ENCODE measurements at places on chromosomes 1 and 21.

DNA sequence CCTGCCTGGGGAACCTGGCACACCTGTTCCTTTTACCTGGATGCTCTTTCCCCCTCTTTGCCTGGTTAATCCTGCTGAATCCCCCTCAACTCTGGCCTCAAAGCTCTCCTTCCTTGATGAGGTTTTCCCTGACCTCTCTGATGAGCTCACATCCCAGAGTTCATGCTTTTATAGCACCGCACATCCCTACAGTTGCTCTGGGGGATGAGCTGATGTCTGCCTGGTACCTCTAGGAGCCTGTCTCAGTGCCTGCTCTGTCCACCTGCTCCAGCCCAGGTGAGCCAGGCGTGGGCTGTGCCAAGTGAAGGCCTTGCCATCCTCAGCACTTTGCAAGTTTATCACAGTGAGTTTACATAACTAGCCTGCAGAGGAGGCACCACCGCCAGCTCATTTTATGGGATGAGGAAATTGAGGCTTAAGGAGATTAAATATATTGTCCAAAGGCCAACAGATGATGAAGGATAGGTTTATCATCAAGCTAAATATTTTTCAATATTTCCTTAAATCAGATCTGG is 58.6 kb upstream of the TMPRSS2 start:
- no peak for DNase-seq

DNA sequence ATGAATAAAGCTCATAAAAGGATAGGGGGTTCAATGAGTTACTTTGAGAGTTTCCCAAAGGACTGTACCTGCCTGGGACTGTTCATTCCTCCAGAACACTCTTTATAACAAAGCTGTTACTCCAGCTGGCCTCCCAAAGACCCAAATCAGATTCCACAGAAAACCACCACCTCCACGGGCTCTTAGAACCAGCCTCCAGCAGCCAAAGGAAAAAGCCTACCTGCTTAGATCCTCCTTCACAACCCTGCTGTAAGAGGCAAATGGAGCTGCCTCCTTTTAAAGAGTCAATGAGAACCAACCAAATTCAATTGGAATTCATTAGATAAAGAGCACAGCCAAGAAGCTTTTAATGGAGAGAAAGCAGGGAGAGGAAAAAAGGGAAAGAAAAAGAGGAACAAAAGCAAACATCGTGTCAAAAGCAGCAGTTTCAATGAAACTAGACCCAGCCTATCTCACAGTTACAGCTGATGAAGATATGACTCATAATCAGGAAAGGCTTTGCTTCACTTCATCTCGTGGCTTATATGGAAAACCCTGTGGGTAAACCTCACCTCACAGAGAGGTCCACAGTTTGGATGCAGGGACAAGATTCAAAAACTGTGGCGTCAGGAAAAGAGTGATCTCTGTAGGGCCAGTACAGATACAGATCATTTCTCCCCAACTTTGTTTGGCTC is 27.8 kb upstream of the FMO4 start:
- DNase-seq = no peak

- DNase-seq = no peak
Observed at GRCh38 chr1:198917226-198917625, 278.4 kb downstream of the PTPRC start.

GRCh38 chr1:65424573-65424889 is 4.1 kb downstream of the LEPR start:
- no peak for DNase-seq

DNA sequence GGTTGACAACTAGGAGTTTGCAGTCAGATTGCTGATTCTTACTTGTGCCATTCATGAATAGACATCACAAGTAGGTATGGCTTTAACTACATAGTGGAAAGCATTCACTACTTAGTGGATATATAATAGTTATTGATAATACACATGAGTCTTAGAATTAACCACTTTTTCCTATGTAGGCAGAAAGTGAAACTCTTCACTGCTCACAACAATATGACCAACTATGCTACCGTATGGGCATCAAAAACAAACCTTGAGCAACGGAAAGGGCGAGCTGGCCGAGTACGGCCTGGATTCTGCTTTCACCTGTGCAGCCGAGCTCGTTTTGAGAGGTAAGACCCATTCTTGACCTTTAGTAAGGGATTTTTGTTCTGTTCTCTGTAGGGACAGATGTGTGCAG is 38.7 kb downstream of the DHX9 start:
- DNase-seq = no peak

DNA sequence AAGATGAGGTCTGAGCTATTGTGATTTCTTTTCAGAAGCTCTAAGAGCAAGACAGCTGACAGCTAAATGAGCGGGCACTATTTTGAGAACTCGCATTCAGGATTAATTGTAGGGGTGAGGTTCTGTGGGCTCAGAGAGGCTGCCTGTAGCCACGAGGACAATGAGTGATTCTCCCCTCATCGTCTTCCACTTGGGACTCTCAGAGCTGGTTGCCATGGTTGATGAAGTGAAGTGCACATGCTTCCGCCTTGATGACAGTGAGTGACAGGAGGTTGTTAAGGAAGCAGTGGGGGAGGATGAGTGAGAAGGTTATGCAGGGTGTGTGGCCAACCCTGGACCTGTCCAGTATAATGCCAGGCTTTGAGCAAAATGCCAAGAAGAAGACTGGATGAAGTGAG is 341.7 kb downstream of the PCP4 start:
- DNase-seq = no peak

- no peak for DNase-seq
Observed at GRCh38 chr1:166302989-166303758, 136.4 kb upstream of the FAM78B start.

DNA sequence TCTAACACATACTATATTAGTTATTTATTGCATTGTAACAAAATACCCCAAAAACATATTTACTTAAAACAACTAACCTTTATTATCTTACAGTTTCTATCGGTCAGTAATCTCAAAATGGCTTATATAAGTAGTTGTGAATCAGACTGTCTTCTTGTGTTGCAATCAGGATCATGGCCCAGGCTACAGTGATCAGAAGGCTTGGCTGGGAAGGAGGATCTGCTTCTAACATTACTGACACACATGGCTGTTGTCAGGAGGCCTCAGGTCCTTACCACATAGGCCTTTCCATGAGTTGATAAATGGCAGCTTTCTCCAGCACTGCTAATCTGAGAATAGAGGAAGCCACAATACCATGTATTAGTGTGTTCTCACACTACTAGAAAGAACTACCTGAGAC is 33.7 kb downstream of the CFH start:
- DNase-seq = no peak
